ENCODE measurements at places on chromosomes 5 and 9. TPM values are rescaled to one million over a fixed set of nuclear protein-coding genes. Genes with fewer than 3 reads are reported as not detected.

DNA sequence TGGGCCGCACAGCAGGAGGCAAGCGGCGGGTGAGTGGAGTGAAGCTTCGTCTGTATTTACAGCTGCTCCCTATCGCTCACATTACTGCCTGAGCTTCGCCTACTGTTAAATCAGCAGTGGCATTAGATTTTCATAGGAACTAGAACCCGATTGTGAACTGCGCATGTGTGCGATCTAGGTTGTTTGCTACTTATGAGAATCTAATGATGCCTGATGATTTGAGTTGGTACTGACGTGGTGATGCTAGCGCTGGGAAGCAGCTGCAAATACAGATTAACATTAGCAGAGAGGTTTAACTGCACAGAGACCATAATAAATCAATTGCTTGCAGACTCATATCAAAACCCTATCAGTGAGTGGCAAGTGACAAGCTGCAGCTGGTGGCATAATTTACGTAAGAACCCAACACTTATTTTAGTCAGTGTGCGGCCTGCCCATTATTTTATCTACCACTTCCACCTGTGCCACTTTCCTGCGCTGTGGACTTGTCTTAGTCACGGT lies 133.4 kb upstream of the CDH9 start:
- no peak for DNase-seq

GRCh38 chr9:826500-827280 lies 14.8 kb upstream of the DMRT1 start:
- DNase-seq: peak; percentile 25

- no peak for DNase-seq
These were observed 101.3 kb downstream of the NUDT12 start for GRCh38 chr5:103461243-103461642.

DNA sequence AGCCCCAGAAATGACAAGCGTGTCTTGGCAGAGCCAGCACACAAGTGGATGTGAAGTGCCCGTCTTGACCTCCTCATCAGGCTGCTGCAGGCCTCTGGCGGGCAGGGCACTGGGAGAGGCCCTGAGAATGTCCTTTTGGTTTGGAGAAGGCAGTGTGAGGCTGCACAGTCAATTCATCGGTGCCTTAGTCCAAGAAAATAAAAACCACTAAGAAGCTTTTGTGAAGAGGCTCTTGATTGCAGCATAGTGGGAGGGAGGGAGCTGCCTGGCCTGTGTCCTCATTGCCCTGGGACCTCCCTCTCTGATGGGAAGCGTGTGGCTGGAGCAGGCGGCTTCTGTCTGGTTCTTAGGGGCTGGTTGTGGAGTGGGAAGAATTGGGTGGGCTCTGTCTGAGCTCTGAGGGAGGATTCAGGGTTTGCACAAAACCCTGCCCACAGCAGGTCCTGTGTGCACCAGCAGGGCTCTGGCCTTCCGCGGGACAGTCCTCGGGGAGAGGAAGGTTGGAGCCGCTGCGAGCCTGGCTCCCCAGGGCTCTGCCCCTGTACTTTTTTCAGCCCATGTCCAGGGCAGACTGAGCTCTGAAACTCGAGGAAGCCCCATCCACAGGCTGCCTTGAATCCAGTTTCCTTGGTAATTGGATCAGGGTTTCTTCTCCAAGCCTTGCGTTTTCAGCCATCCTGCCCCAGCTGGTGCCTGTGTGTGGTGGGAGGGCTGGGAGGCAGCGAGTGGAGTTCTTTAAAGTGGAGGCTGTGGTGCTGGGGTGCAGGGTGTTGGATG lies 1.1 kb downstream of the HRCT1 start:
- DNase-seq: no peak

- no peak for DNase-seq
These were observed 416.3 kb downstream of the NR2F1-AS1 start for GRCh38 chr5:93164690-93165089.

DNA sequence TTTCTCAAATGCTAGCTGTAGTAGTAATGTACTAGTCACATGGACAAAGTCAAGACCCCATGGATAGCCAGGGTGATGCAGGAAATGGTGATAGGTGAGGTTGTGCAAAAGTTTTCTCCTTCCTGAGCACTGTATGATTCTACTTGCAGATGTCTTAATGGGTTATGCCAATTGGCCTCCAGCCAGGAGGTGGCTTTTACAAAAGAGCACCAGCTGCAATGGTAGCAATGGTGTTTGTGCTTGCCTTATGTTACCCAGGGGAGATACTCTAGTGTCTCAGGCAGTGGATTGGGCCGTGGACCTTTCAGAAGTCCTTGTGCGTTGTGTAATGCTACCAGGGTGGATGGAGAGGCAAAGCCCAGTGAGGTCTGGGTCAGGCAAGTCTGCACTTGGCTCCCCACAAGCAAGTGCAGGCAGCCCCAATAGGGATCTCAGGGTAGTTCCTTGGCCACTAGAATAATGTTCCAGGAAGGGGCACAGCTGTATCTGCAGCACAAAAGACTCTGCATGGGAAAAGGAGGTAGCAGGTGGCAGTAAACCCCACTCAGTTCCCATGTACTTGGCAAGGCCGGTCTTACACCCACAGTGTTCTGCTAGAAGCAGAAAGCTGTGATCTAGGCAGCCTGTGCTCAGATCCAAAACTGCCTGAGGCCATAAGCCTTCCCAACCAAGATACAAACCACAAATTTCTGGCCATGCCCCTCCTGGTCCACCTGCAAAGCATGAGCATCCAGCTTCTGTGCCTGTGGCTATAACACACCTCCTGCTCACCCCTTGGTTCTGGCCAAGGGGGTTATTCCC lies 46.4 kb upstream of the EDIL3 start:
- no peak for DNase-seq

- DNase-seq: no peak
These were observed 971.5 kb downstream of the EFNA5 start for GRCh38 chr5:106699198-106699597.

DNA sequence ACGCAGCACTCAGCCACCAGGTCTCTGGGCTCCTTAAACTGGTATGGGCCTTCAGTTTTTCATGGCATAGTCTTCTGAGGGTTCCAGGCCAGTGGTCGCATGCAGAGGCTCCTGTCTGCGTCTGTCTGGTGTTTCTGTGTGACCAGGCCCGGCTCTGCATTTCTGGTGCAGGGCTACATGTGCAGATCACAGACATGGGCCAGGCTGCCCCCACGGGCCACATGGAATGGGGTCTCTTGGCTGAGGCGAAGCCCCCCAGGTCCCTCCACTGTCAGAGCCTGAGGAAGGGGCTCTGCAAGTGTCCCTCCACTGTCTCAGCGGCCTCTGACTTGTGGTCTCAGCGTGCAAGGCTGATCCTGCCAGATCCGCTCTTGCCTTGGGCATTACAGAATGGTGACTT lies 15.6 kb upstream of the CARD19 start:
- DNase-seq: no peak

- no peak for DNase-seq
These were observed 916.3 kb upstream of the WWC1 start for GRCh38 chr5:167375125-167375524.

DNA sequence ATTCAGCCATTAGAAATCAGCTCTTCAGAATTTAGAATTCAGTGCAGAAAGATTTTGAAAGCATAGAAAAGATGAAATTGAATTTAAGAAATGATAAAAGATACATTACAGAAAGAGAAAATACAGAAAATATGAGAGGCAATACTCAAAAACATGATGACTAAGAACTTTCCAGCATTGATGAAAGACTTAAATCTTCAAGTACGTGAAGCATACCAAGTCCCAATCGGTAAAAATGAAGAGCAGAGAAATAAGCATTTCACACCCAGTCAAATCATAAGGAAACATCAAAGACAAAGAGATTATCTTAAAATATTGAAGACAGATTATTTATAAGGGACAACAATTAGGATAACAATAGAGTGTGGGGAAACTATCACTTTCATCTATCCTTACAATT lies 35.1 kb downstream of the MUSK start:
- no peak for DNase-seq

DNA sequence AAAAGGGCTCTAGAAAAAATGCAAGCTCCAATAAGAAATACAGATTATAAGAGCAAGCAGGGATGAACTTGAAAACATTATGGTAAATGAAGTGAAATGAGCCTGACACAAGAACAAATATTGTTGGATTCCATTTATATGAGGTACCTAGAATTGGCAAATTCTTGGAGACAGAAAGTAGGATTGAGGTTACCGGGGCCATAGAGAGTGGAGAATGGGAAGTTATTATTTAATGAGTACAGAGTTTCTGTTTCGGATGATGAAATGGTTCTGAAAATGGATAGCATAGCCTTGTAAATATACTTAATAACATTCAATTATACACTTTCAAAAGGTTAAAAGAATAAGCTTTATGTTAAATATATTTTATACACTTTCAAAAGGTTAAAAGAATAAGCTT lies 75.6 kb upstream of the SLC12A2 start:
- DNase-seq: no peak

- DNase-seq: no peak
These were observed 57.9 kb downstream of the MCCC2 start for GRCh38 chr5:71645030-71645429.

GRCh38 chr5:93243481-93243880 lies 337.5 kb downstream of the NR2F1-AS1 start:
- DNase-seq: no peak

GRCh38 chr9:12759761-12760160 lies 15.1 kb upstream of the LURAP1L start:
- no peak for DNase-seq

DNA sequence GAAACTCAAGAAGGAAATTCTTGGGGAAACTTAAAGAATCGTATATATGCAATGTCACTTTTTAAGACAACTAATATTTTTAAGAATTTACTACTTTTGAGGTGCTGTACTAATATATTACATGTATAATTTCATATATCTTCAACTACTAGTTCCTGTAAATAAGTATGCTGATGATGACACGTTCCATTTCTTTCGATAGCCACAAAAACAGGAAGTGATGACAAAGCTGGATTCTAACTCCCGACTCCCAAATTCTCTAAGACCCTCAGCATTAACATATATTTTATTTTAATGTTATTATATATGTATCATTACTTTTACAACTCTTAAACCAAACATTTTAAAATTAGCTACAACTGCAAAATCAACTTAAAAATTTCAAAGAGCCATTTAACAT lies 74.8 kb downstream of the STK32A start:
- DNase-seq: no peak

GRCh38 chr5:176162198-176162597 lies 76.0 kb upstream of the SIMC1 start:
- no peak for DNase-seq

GRCh38 chr5:149675610-149676201 lies 54.4 kb upstream of the PPARGC1B start:
- DNase-seq: peak; percentile 86

DNA sequence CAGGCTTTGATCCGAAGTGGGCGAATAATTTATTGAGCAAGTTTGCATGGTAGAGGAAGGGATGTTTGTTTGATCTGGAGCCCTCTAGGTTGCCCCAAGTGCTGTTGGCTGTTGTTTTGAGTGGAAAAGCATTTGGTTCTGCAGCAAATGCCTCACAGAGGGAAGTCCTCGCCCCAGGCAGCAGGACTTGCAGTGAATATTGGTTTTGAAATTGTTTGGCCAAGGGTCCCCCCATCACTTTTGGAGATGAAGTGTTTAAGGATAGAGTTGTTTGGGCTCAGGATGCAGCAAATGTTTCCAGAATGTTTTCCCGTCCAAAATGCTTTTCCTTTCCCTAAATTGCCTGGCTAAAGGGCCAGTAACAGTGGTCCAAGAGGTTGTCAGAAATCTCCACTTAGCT lies 3.1 kb downstream of the JADE2 start:
- DNase-seq: no peak

DNA sequence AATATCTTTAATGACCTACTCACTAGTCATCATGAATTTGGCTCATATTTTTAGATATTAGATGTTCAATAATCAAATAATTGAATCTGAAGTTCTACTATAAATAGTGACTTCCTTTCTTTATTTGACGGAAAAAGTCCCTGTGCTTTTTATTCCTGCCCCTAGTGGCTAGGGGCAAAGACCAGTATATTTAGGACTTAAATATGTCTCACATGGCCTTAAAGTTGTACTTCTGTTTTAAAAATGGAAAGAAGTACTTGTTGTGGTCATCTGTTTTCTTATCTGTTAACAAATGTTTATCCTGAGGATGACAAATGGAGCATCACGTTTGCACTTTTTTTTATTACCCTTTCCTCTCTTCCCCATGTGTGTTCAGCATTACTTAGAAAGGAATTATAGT lies 89.2 kb upstream of the GRHPR start:
- DNase-seq: no peak

DNA sequence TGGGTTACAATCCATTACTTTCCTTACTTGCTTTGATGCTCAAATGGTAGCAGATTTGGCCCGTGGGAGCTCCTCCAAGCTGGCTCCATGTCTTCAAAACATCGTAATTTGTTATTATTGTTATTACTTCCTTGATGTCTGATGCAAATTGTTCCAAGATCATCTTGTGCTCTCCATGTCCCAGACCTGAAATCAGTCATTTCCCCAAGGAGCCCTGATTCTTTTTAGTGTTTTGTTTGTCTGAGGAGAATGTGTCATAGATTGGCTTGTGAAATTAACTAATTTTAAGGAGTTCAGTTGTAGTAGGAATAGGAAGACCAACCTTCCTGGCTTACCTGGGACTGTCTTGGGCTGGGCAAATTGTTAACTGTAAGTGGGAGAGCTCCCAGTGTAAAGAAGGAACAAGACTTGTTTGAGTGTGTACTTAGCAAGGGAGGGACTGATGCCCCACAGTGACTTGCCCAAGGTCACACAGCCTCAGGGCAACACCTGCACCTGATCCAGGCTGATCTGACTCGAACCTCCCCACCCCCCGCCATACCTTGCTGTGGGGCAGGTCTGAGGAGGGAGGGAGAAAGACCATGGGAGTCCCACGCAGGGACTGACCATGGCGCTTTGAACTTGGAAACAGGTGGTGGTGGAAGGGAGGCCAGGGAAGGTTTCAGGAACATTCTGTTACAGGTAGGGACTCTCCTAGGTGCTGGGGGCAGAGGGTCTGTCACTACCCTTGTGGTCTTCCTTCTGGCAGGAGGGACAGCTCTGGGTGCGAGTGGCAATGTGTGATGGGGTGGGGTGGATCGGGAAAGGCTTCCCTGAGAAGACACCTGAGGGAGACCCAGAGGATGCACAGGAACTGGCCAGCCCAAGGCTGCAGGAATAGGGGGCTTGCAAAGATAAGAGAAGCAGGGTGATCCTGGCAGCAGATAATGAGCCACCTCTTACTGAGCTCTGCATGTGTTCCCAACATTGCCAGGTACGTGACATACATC lies 2.7 kb upstream of the BICD2 start:
- DNase-seq: no peak

- no peak for DNase-seq
These were observed 66.4 kb upstream of the POU5F2 start for GRCh38 chr5:93807846-93808245.

DNA sequence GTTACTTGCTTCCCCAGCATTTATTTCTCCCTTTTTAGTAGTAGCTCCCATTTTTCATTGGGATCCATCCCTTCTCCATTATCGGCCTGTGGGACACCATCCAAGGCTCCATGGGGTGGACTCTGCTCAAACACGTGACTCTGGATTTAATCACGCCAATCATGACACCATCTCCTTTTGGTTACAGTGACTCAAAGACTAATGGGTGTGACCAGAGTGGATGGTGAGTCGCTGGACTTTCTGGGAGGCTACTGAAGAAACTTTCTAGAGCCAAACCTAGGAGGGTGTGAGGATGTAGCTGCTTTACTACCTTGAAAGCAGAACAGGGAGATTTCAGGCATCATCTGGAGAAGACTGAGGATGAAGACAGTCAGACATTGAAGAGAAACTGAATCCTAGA lies 93.1 kb downstream of the PJA2 start:
- no peak for DNase-seq

Gene THBS4
- total RNA-seq: 0.79 TPM

Gene MARCOL
- total RNA-seq: not detected

Gene BOD1
- total RNA-seq: 23.8 TPM

Gene CEP78
- total RNA-seq: 7.9 TPM

Gene GZMA
- total RNA-seq: 17.6 TPM

Gene CEL
- 0.64 TPM for total RNA-seq

Gene SWI5
- 13.2 TPM for total RNA-seq

Gene LCP2
- total RNA-seq: 15.5 TPM

Gene IFNA2
- total RNA-seq: not detected

Gene BTNL3
- total RNA-seq: 20.5 TPM

Data from left colon (tissue), 2 donors.